ENCODE measurements at places on chromosomes 4 and X.

DNA sequence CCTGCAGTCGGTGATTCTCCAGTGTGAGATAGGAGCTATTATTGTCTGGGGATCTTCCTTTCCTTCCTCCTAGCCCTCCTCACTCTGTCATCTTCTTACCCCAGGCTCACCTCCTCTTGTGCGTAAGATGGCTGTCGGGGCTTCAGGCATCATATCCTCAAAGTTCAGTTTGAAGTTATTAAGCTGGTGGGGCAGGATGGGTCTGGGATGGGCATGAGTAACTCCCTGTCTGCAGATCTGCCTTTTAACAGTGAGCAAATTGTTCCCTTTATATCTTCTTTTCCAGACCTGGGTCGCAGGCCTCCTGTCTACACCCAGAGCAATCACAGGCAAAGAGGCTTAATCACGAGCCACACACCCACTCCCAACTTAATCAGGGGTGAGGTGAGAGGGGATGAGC is 900 bp upstream of the MTMR1 start:
- no peak for DNase-seq

DNA sequence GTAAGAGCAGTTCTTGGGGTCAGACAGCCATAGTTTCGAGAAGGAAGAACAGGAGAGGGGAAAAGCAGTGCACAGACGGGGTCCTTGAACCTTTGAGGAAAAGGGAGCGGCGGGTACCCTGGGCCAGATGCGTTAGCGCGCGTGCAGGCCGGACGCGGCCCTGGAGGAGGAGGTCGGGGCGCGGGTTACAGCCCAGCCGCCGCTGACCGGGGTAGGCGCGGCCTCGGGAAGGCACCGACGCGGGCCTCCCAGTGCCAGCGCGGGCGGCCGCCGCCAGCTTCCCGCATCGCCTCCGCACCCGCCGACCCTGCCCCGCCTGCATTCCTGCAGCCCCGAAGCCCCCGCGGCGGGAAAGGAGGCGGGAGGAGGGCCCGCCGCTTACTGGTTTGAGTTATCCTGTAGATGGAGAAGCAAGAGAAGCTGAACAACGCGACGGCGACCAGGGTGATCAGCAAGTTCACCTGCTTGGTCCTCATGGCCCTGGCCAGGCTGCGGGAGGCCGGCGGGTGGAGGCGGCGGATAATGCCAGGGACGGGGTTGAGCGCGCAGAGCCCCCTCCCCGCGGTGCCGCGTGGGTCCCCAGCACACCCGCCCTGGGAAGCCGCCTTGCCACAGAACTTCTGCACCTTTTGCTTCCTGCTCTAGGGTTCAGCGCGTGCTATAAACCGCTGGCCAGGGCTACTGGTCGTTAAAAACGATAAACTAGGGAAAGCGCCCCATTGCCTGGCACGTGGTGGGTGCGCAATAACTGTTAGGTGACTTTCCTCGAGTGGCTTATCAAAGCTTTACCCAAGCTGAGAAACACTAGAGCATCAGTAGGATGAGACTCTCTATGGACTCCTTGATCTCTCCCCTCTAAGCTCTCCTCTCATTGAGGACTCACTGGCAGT is at the start of gene MGAT4D:
Gene MGAT4D, minus strand, starts transcription at position 547 of the 890 bp plus-strand sequence. Its CDS starts 71 bp downstream, at position 476.
- no peak for DNase-seq

GRCh38 chrX:119235051-119235511 is 1.0 kb upstream of the PGRMC1 start:
- DNase-seq: no peak

DNA sequence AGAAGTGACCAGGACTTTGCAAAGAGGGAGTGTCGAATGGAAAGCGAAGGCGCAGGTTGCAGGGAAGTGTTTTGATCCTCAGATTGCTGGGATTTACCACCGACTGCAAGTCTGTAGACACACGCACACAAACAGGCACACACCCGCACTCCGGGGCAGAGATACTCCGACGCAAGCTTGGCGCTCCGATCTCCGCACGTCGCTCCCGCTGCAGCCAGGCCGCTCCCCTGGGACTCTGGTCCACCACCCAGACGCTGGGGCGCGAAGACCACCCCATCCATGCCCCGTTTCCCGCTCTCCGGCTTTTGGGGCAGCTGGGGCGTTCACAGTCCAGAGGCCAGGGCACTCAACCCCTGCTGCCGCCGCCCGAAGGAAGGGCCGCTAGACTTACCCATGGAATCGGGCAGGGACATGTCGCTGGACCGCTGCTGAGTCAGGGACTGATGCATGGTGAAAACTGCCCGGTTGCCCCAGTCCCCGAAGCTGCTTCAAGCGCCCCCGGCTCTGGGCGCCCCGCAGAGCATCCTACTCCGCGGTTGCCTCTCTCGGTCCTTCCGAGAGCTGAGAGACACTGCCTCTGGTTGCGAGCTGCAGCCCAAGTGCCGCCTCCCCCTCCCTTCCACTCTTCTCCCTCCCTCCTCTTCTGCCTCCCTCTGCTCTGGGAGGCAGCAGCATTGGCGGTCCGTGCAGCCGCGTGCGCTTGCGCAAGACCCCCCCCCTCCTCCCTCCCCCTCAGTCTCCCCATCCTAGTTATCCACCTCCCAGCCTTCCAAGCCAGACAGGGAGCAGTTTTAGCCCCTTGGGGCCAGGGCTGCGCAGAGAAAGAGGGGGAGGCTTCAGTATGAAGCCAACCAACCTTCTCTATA is at the start of gene TMEM255A:
Gene TMEM255A, minus strand, starts transcription at position 601 of the 866 bp plus-strand sequence. Its CDS starts 152 bp downstream, at position 449.
- DNase-seq: no peak

DNA sequence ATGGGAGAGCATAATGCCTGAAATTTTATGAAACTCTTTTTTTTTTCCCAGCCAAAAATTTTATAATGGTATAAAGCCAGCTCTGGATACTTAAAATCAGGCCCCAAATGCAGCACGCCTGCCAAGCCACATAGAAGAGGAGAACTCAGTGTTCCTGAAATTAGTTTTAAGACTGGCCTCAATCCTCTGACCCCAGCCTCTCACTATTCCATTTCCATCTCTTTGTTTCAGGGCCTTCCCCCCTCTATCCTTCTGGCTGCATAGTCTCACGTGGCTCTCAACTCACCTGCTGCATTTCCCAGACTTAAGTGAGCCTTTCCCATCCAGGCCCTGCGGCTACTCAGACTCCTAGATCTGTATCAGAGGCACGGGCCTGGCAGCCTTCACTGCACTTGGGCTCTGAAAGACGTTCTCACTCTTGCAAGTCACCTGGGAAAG is 5.2 kb upstream of the CBR4 start:
- no peak for DNase-seq

DNA sequence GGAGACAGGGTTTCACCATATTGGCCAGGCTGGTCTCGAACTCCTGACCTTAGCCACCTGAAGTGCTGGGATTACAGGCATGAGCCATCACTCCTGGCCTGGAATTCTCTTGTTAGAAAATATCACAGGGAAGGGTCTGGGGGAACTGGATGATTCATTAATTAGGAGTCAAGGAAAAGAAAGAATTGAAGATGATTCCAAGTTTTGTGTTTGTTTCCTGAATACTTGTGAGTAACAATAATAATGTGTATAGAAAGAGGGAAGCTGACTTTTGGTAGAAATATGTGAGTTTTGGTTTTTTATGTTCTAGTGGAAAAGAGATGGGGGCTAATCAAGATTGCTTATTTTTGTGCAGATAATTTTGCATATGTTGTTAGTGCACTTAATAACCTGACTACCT is 77.3 kb upstream of the CLNK start:
- DNase-seq: no peak

DNA sequence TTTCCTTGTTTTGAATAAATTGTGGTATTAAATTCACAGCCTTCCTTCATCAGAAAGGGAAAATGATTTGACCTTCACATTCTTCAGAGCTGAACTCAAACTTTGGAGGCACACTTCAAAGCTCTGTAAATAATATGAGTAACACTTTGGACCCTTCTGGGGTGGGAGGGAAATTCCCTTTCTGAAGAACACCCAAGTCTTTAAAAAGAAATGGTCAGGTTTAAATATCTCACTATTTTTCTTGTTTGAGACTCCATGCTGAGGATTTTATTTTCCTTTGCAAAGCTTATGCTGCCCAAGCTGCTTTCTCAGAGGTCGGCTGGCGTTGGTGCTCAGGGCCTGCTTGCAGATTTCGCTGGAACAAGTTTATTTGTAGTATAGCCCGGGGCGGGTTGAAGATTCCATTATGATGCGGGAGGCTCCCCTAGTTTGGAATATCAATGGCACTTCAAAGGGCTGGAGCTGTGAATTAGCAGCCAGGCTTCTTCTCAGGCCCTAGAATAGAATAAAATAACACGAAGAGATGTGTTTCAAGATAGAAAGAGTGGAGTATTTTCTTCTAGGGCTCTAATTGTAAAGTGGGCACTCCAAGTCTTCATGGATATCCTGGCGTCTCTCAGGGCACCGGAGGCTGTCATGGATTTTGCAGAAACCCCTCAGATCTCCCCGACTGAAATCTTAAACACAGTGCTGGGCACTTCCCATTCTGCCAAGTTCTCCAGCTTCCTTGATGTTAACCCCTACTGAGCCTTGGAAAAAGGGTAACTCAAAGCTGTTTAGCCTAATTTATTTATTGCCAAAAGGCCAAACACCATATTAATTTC is 315.6 kb downstream of the GPAT3 start:
- DNase-seq: no peak

GRCh38 chrX:16458208-16458607 is 191.8 kb upstream of the S100G start:
- no peak for DNase-seq

DNA sequence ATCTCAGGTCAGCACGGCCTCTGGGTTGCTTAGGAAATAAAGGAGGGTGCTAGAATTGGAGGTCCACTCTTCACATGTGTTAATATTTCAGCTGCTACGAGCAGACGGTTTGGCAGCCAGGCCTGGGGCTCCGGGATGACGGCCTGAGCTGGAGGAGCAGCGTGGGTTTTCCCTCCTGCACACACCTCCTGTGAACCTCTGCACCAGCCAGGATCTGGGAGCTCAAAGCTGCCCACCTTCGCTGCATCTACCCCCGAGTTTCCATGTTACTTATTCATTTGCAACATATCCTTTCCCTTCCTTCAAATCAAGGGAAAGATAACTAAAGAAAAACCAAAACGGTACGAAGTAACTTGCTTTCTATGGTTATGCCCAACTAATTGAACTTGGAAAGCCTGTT is 13.6 kb downstream of the STOX2 start:
- DNase-seq: no peak

- no peak for DNase-seq
These were observed 33.3 kb upstream of the TLL1 start for GRCh38 chr4:165839615-165840333.

GRCh38 chr4:53932796-53933610 is 131.4 kb downstream of the CHIC2 start:
- no peak for DNase-seq

- no peak for DNase-seq
These were observed 55.2 kb downstream of the CLOCK start for GRCh38 chr4:55491486-55491885.

DNA sequence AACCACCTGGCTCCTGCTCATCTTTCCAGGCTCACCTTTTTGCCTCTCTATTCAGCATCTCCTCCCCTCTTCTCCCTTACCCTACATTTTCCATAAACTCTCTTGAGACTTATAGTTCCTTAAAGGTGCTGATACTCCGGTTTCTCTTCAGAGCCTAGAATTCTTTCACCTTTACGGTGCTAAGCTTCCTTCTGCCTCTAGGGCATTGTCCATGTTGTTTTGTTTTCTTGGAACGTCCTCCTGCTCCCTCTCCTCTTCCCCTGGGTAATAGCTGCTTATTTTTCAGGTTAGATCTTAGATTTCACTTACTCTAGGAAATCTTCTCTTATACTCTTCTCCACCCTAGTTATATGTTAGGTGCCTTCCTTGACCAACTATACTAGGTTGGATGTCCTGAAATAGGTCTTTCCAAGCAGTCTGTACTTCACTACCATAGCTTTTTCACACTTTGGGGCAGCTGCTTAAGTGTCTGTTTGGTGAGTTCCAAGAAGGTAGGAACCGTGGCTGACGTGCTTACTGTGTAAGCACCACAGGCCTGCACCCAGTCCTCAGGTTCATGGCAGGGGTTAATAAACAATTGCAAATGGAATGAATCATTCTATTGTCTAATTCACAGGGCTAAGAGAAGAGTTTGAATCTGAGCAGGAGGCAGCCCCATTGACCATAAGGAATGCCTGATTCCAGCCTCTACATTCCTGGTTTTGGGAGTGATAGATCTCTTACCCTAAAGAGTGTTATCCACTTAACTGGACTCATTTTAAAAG is 227.5 kb downstream of the MGST2 start:
- DNase-seq: no peak

- DNase-seq: no peak
These were observed 71.0 kb downstream of the MGST2 start for GRCh38 chr4:139736661-139737060.

DNA sequence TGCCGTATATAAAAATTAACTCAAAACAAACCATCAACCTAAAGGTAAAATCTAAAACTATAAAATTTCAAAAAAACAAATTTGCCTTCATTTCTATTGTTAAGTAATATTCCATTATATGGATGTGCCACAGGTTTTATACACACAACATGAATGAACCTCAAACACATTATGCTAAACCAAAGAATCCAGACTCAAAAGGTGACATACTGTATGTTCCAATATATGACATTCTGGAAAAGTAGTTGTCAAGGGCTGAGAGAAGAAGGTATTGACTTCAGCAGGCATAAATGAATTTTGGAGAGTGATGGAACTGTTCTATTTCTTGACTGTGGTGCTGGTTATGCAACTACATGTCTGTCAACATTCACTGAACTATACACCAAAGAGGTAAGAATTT is 56.6 kb downstream of the CNOT6L start:
- no peak for DNase-seq

DNA sequence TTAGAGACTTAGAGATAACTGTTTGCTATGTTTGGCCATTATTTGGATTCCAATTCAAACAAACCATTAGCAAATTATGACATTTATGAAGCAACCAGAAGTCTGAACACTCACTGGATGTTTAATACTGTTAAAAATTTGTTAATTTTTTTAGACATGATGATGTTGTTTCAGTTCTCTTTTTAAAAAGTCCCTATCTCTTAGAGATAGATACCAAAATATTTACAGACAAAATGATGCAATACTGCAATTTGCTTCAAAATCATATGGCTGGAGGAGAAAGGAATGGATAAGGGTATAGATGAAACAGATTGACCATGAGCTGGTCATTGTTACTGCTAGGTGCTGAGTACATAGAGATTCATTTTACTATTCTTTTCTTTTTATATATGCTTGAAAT is 534.6 kb downstream of the BCOR start:
- DNase-seq: no peak

- no peak for DNase-seq
These were observed 207.3 kb downstream of the GABRB1 start for GRCh38 chr4:47238667-47239066.
